ENCODE measurements at places on chromosomes 6 and 20.
A peak's percentile ranks its signal among the peaks of the same experiment; 100 is the strongest.

DNA sequence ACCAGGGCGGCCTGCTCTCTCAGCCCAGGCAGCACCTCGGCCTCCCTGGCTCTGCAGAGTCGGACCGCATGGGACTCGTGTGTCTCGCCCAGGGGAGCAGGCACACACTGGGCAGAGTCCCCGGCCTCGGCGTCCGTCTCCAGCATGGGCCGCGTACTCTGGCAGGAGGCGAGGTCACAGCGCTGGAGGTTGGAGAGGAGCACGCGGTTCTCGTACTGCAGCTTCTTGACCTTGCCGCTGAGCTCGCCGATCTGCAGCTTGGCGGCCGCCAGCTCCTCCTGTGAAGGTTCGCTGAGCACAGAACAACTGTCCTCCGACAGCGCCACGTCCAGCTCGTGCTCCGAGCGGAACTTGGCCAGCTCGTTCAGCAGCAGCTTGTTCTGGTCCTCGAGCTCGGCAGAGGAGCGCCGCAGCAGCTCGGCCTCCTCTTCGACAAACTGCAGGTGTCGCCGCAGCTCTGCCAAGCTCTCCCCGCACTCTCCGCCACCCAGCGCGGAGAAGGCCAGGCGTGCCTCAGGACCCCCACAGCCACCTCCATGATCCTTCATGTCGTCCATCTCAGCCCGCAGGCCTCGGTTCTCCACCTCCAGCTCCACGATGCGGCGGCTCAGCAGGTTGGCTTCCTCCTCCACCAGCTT is 42.0 kb upstream of the DSN1 start:
- DNase-seq = no peak

GRCh38 chr20:46752728-46753127 is 43.3 kb downstream of the SLC2A10 start:
- DNase-seq = no peak

- DNase-seq = no peak
These were observed 43.0 kb downstream of the CFAP61 start for GRCh38 chr20:20095114-20095872.

DNA sequence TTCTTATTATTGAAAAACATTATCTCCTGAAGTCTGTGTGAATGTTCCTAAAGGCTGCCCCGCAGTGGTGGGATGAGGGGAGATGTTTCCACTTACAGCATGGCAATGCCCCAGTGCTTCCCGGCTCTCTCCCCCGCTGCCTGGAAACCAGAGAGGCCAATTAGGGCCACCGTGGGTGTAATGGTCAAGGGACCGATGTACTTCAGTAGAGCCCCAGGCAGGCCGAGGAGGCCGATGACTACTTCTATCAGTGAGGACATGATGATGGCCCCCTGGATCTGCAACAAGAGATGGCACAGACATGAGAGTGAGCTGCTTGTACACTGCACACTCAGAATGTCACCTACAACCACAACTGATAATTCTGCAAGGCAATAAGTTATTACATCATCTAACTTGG is 117.8 kb downstream of the SLC23A2 start:
- DNase-seq = no peak

GRCh38 chr6:148971031-148971927 is 224.4 kb downstream of the UST start:
- no peak for DNase-seq

- no peak for DNase-seq
These were observed 59.6 kb downstream of the DOK5 start for GRCh38 chr20:54535033-54535432.

GRCh38 chr20:24956001-24956841 is 7.2 kb downstream of the CST7 start:
- DNase-seq = peak; percentile 78

- DNase-seq = peak; percentile 98
These were observed 32.2 kb upstream of the HFE start for GRCh38 chr6:26054781-26055718.

- DNase-seq = no peak
These were observed 18.7 kb downstream of the SIRT5 start for GRCh38 chr6:13593103-13593502.

- DNase-seq = no peak
These were observed 40.9 kb downstream of the RPP40 start for GRCh38 chr6:4962905-4963304.

- no peak for DNase-seq
These were observed 54.7 kb upstream of the HFE start for GRCh38 chr6:26032340-26033084.

All from lower leg skin (tissue), 4 donors.